ENCODE measurements at places on chromosomes 5 and 9.

GRCh38 chr5:116531635-116532034 lies 43.0 kb downstream of the SEMA6A start:
- no peak for DNase-seq

DNA sequence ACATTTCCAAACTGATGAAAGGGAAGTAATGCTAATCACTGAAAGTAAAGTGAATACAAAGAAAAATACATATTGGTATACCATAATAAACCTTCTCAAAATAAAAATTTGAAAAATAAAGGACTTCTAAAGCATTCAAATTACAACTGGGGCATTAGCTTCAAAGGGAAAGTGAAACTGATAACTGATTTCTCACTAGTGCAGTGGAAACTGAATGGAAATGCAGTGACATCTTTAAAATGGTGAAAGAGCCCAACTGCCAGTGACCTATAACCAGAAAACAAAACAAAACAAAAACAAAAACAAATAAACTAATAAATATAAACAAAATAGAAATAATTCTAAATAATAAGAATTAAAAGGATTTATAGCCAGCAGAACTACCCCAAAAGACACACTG lies 297.5 kb upstream of the GRIN3A start:
- no peak for DNase-seq

DNA sequence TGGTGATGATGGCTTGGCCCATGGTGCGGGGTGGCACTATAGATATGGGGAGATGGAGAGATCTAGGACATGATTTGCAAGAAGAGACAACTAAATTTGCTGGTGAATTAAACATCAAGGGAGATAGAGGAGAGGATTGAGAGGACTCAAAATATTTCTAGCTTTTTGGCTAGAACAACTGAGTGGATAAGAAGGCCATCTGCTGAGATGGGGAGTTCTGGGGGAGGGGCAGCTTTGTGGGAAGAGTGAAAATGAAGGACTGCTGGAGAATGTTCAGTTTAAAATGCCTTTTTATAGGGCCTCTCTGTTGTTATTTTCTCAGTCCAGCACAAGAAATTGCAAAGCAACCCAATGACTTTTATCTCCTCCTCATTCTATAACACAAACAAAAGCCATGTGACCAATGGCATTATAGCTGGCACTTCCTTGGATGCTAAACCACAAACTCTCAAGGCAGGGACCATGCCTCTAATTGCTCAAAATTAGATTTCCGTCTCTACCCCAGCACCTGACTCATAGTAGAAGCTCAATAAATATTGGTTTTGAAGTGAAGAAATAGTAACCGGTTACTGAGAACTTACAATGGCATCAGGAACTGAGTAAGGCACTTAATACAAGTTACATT lies 29.8 kb downstream of the JAKMIP2 start:
- DNase-seq: no peak

GRCh38 chr5:6734243-6734700 lies 21.0 kb downstream of the TENT4A start:
- DNase-seq: no peak

DNA sequence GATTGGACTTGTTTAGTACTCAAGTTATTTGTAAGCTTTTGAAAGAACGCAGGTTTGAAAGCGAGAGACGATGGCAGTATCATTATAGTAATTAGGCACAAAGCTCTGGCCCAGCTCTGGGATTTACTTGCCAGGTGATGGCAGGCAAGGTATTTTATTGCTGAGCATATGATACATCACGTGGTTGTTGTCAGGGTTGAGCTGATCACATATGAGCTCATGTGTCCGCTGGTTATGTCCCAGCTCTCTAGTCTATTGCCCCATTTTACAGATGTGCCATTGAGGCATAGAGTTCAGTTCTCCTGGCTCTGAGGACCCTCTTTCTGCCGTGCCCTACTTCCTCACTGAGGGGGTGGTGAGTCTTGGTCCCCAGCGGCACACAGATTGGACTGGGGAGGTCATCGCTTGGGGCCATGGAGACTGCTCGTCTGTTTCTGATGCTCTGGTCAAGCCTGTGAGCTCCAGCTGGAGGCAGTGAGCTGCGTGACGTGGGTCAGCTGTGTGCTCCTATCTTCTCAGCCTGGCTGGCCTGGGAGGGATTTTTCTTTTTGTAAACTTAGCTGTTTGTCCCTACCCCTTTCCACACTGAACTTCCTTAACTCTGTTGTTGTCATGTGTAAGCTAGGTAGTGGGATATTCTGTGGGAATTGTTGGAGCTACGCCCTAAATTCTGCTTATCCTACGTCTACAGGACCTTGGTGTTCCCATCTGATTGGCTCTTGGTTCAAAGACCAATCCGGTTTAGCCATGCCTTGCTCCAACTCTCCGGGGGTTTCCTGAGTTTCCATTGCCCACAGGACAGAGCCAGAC lies 2.2 kb downstream of the NXNL2 start:
- no peak for DNase-seq

GRCh38 chr5:57836921-57837320 lies 354.3 kb upstream of the ACTBL2 start:
- DNase-seq: no peak

DNA sequence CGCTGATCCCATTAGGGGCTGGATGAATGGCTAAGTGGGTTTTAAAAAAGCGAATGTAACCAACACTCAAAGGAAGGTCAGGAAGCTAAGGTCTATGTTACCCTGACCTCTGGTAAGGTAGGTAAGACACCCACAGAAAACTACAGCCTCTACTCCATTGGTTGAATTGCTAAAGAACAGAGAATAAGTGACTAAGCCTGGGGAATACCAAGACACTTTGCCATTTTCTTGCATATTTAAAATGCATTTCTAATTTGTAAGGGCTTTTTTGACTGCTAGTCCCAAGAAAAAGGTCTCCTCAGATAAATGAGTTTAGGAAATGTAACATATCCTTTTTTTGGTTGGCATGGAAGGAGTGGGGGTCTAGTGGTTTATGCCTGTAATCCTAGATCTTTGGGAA lies 368.7 kb downstream of the BNC2 start:
- no peak for DNase-seq

GRCh38 chr5:52024359-52024758 lies 641.1 kb downstream of the ISL1 start:
- no peak for DNase-seq

DNA sequence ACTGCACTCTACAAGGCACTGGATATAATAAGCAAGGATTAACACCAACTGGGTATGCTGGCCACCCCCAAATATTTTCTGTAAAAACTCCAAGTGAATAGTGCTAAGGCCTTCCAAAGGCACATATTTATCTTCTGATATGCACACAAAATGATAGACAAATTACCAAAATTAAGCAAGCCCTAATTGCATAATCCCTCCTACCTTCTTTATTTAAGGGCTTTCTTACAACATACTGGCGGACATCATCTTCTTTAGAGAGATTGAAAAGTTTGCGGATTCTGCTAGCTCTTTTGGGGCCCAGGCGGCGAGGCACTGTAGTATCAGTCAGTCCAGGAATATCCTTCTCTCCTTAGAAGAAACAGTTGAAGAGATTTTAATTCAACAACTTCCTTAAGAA lies 1.9 kb downstream of the RPS6 start:
- DNase-seq: no peak

DNA sequence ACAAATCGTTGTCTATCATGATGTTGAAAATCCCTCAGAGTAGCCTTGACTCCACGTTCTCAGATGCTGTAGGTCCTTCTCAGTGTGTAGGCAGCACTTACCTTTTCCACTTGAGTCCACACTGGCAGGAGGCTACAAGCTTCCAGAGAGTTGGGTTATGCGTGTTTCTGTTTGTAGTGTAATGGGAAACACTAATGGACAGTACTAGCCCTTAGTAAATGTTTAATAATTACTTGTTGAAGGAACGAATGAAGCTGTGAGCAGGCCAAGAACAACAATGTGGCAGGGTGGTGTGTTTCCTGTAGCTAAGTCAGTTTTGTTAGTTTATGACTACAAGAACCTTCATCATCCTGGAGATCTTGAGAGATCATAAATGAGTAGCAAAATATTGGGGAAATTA lies 83.5 kb downstream of the ARHGAP26 start:
- DNase-seq: no peak

DNA sequence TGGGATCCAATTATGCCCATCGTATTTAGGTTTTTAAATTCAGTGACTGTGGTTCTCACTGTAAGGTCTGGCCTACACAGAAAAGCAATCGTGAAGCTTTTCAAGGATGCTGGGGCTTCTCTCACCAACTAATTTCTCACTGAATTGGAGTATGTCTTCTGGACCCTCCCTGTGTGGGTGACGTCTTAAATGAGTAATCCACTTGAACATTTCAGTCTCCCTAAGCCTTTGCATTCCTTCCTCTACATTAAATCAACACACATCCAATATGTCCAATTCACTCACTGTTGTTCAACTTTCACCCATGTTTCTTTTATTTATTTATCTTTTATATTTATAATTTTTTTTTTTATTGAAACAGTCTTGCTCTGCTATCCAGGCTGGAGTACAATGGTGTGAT lies 12.5 kb upstream of the BTF3 start:
- DNase-seq: no peak

DNA sequence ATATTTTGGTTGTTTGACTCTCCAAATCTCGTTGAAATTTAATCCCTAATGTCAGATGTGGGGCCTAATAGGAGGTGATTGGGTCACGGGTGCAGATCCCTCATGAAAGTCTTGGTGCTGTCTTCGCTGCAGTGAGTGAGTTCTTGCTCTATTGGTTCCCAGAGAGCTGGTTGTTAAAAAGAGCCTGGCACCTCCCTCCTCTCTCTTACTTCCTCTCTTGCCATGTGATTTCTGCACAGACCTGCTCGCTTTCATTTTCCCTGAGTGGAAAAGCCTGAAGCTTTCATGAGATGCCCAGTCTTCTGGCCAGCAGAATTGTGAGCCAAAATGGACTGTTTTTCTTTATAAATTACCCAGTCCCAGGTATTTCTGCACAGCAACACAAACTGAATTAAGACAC lies 221.6 kb downstream of the MAT2B start:
- DNase-seq: no peak

- DNase-seq: no peak
Observed at GRCh38 chr5:180098526-180098925, 27.0 kb upstream of the RNF130 start.

- no peak for DNase-seq
Observed at GRCh38 chr5:5179597-5179996, 39.5 kb downstream of the ADAMTS16 start.

DNA sequence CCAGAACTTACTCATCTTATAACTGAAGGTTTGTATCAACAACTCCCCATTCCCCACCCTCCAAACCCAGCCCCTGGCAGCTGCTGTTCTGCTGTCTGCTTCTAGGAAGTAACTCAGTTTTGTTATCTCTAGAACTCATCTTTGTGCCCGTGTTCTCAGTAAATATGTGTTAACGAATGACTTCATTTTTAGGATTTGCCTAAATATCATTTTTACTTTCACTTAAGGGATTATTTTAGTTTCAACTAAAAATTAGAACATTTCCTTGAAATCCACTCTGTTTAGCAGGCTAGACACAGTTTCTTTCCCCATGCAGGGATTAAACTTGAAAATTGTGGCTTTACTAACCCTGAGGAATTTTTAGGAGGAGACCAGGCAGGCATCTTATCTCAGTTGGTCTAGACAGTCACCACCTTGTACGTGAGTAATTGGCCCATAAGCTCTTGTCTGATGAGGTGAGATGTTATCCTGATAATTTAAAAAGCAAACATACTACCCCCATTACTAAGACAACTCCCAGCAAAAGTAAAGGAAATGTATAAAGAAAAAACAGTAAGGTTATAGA lies 68.2 kb upstream of the TNFAIP8 start:
- DNase-seq: no peak

DNA sequence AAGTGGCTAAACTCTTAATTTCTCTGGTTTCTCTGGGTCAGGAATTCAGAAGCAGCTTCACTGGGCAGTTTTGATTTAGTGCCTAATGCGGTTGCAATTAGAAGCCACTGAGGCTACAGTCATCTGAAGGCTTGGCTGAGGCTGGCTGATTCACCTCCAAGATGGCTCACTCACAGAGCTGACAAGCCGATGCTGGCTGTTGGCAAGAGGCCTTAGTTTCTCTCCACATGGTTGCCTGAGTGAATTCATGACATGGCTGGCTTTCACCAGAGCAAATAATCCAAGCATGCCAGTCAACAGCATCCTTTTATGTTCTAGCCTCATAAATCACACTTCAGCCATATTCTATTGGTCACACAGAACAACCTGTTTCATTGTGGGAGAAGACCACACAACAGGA lies 2.8 kb upstream of the CDK7 start:
- DNase-seq: no peak

DNA sequence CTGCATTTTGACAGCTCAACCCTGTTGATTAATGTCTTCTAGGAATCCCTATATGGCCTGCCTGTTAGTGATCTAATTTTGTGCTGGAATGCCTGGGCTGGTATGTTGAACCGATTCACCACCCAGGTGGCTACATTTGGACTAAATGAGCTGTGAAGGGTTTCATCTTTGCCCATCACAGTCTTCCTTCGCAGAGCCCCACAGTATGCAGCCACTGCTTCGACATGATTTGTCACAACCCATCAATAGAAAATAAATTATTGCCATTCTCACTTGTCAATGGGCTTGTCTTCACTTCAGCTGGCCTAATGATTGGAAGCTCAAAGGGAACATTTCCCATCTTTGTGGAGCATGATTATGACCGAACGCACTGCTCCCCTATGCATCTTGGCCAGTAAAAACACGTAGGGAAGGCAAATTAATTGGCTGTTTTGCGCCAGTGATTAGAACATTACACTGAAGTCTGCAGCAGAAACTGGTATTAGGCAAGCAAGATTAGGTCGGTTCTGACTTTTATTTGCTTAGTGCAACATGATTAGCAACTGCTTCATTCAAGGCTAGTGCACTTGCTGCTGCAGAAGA lies 408.5 kb downstream of the KIAA0825 start:
- no peak for DNase-seq

DNA sequence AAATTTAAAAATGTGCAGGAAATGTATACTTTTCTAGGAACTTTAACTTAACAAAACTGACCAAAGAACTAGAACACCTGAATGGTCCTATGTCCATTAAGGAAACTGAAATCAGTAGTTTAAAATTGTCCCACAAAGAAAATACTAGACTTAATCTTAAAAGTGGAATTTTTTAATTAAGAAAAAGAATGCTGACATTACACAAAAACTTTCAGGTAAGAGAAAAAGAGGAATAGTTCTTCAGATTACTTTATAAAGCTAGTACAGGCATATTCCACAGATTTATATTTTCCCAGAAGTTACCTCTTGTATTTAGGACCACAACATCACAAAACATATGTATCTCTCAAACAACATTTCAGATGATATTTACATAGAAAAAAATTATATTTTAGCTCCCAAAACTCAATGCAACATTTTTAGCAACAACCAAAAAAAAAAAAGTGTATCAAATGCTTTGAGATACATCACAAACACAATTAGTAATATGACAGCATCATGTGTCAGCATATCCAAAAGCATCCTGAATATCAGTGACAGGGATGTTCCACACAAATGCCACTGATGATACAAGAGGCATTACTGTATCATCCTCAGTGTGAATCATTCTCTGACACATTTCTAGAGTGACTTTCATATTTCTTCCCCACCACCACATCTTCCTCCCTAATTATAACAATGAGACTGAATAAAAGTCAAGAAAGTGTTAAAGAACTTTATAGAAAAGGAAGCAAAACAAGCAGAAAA lies 264.0 kb downstream of the EPB41L4A start:
- no peak for DNase-seq

GRCh38 chr5:132485641-132486317 lies 4.8 kb downstream of the IRF1 start:
- DNase-seq: no peak

- no peak for DNase-seq
Observed at GRCh38 chr5:54844266-54844665, 141.1 kb downstream of the ESM1 start.

All from hypothalamus (tissue), 51 donors.